NCI-H345 (cell line): ENCODE measurements at places on chromosomes 13 and 19.

DNA sequence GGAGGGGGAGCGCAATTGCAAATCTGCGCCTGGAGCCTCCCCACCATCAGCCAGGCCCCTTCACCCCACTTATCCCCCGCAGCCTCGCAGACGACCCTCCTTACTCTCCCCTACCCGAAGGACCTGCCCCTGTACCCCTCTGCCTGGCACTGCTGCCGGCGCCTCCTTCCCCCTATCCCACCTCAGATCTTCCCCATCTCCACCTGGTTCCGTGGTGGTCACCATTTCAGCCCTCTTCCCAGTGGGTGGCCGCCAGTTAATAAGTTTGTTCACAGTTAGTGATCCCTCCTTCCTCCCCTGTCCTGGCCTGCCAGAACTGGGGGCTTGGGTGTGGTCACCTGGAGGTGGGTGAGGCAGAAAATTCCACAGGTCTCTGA lies 397 bp downstream of the SLC44A2 start:
- DNase-seq: no peak

DNA sequence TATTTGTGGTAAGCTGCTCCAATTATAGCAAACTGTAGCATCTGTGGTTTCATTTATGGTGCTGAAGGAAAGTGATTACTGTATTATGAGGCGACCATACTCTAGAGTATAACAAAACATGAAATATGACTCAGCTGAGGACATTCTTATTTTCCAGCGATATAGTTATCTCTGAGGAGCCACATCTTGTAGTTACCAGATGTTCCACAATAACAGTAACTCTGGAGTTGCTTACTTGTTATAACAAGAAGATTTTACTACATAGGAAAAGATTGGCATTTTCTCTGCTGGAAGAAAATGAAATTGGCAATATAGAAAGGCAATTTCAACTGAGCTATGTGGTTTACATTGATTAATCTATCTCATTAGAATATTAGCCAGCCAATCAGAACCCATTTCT lies 1634.2 kb downstream of the PCDH9 start:
- no peak for DNase-seq

DNA sequence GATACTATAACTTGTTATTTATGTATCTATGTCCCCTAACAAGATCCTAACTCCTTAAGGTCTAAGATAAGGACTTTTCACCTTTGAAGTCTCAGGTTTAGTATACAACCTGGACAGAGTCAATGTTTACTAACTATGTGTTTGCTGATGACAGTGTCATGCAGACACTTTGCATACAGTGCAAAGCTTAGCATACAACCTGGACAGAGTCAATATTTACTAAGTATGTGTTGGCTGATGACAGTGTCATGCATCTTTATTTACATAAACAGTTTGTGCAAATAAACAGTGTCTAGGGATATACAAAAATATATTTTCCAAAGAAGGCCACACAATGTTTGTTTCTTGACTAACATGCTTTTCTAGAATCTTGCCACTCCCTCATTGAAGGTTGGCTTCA lies 34.7 kb downstream of the DCT start:
- no peak for DNase-seq

DNA sequence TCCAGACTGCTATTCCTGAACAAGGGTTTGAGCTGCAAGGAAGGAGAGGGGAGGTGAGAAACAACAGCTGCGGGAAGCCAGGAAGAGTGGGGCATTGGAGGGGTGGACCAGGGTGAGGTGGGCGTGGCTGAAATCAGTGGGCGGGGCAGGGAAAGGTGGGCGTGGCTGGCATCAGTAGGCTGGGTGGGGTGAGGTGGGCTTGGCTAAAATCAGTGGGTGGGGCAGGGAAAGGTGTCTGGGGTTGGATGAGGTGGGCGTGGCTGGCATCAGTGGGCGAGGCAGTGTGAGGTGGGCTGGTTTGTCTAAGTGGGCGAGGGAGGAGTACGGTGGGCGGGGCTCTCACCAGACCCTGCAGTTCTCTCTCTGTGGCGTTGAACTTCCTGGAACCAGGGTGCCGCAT lies 87.6 kb downstream of the MUC16 start:
- no peak for DNase-seq

DNA sequence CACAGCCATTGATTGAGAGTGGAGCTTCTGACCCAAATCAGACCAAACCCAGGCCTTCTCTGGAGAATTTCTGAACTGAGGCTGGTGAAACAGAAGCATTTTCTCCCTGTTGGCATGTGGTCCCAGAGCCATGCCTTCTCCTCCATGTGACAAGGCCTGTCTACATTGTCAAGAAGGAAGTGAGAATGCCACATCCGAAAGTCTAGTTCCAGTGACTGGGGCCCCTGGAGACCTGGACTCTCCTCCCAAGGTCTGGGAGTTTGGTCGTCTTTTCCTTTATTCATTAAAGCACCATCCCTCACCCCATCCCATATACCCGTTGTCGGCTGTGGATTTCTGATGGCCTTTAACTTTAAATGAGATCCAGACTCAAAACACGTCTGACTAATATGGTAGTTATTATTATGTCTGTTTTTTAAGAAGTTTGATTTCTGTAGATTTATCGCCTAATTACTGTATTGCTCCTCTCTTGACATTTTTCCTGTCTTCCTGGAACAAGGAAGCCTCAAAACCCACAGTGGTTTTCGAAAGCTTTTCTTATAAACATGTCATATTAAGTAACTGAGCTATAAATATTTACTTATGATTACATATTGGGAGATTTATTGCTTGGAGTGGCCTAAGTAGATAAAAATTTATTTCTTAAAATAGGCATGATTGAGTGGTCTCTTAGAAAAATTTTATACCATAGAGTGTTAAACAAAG lies 128.3 kb upstream of the FRY start:
- DNase-seq: no peak

DNA sequence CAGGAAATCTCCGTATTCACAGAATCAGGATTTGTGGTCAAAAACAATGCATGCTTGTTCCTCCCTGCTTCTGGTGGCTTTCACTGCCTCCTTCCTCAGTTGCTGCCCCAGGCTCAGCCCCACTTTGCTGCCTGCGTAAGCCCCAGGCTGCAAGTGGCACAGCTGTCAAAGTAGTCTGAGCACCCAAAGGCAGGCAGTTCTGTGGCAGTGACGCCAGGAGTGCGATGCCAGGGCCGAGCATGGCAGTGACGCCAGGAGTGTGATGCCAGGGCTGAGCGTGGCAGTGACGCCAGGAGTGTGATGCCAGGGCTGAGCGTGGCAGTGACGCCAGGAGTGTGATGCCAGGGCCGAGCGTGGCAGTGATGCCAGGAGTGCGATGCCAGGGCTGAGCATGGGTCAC lies 77.3 kb upstream of the GPR183 start:
- no peak for DNase-seq

DNA sequence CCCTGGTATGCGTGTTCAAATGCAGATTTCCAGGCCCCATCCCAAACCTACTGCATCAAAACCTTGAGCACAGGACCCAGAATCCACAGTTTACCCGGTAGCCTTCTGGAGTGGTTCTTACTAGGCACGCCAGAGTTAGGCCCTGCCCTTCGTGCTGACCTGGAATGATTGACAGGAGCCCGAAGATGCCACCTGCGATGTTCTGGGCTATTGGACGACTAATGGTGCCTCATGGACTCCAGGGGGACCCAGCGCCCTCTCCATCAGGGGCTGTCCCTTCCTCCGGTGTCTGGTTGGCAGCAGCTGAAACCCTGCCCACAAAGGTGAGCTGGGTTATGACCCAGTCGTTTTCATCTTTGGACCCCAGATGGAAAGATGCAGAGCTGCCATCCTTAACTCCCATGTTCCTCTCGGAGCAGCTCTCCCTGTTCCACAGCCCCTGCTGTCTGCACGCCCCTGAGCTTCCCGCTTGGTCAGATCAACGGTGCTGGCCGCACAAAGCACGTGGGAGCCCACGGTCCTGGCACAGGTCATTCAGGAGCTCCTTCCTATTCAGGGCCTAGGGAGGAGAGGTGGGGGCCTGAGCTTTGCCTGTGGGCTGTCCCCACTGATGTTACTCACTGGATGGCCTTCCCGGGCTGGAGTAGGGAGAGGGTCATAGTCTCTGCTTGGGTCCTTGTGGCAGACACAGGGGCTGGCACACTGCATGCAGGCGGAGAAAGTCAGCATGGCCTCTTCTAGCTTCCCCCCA lies 65.8 kb downstream of the GPR12 start:
- no peak for DNase-seq

- DNase-seq: peak; percentile 51
These were observed 51.5 kb downstream of the SOX21 start for GRCh38 chr13:94660695-94661326.

DNA sequence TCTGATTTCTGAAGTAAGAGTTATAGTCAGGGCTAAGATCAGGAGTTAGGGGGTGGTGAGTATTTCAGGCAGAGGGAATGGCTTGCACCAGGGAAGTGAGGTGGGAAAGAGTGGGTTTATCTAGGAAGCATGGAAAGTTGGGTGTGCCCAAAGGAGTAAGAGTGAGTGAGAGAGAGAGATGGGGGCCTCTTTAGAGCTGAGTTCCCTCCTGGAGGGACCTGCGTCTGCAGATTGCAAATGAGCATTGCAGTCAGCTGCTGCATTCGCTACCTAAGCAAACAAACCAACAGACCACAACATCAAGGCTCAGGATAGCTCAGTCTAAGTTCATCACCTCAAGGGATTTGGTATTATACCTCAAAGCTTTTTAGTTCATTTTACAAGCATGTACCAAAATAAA lies 405.8 kb downstream of the FGF9 start:
- DNase-seq: peak; percentile 50
